ENCODE measurements at places on chromosomes 6 and 20.
A peak's percentile ranks its signal among the peaks of the same experiment; 100 is the strongest.

DNA sequence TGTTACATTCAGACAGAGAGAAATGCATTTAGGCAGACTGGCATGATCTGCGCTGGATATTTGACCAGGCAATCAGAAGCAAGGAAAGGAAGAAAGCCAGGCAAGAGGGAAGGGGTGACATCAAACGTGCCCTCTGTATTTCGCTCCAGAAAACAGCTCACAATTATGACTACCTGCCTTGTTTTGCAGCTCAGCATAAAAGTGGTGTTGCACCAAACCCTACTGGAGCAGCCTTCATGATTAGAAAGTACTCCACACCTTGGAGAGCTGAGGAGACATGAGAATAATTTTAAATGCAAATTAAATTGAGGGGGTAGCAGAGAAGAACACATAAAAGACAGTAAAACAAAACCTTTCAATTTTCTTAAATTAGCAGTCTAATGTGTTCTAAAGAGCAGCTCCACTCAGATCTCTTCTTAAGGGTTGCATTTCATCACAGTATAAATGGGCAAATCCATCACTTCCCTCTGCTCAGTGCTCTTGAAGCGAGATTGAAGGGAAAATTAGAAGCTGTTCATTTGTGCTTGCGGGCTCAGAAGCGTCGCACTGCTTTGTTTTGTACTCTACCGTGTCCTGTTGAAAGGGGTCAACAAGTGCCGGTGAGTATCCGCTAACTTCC lies at the start of gene PHACTR1:
Gene PHACTR1, plus strand, starts transcription at position 470 of the 619 bp plus-strand sequence.
- no peak for DNase-seq

- DNase-seq, result no peak
Observed at GRCh38 chr20:10963717-10964266, 290.0 kb upstream of the JAG1 start.

- no peak for DNase-seq
Observed at GRCh38 chr6:109894181-109894580, 83.9 kb upstream of the GPR6 start.

GRCh38 chr20:688809-689212 lies 13.2 kb upstream of the SCRT2 start:
- peak; percentile 6 for DNase-seq

DNA sequence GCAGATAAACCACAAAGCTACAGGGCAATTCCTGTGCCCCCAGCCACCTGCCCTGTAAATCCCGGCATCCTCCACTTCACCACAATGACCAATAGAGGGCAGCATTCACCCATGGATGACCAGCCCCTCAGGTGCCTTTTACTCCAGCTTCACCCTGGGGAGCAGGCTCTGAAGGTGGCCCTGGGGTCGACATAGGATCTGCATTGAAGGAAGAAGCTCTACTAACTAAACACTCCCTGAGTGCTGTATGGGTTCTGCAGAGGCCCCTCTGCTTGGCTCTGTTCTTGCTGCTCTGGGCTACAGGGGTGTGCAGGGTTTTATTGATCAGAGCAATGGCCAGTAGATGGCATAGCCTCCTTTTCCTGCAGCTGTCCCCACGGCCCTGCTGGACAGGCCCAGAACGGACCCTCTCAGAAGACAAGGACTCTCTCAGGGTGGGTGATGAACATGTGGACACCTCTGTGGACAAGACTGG lies 20.3 kb downstream of the CST4 start:
- peak; percentile 41 for DNase-seq

- DNase-seq, result no peak
Observed at GRCh38 chr6:26044140-26045064, 42.8 kb upstream of the HFE start.

DNA sequence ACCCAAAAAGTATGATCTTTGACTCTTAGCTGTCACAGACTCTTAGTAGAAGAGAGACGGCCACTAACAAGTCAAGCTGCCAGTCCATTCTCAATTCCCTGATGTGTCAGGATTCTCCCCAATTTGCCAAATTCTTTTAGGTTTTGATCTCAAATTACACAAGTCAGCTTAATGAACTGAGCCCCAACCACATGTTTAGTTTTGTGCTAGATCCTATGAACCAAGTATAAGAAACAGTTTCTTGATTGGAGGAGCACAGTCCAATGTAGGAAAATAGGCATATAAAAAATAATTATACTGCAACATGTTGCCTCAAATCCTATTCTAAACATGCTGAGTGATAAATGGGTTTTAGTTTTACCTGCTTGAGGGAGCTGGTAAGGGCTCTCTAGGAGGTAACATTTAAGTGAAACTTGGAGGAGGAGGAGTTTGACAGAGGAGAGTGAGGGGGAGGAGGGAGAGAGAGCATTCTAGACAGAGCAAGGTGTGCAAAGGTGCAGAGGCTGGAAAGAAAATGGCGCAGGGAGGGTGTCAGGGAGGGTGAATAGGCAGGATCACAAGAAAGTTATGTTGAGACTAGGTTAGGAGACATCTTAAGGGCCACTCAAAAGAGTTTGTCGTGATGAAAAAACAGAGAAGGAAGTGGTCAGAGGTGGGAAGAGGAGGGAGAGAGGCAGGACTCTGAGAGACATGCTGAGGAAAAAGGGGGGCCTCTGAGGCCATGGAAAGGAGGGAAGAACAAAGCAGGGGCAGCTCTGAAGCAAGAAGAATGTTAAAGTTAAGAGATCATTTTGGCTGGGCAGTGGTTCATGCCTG lies 22.8 kb upstream of the FAM83C start:
- DNase-seq, result no peak

DNA sequence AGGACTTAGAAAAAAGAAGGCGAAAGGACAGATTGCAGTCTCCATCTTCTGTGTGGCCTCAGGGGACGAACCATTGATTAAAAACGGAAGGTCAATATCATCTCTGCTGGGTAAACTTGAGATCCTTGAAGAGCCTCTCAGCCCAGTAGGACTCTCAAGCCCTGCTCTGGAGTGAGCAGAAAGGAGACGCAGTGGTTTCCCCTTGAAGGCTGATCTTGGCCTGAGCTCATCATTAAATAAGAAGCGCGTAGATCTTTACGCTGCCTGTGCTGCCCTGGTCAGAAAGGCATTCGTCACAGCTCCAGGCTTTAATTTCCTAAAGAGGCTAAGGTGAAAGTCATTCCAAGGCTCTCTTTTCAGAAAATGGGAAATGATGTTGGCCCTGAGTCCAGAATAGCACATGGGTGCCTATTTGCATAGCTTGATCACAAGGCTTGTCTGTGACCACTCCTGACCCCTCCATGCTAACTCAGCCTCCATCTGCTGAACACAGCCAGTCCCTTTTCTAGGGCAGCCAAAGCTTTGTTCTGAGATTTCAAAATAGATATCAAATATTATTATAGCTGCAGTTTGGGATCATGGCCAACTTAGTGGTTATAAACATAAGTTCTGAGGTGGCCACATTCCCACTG lies 29.3 kb upstream of the XRN2 start:
- no peak for DNase-seq

DNA sequence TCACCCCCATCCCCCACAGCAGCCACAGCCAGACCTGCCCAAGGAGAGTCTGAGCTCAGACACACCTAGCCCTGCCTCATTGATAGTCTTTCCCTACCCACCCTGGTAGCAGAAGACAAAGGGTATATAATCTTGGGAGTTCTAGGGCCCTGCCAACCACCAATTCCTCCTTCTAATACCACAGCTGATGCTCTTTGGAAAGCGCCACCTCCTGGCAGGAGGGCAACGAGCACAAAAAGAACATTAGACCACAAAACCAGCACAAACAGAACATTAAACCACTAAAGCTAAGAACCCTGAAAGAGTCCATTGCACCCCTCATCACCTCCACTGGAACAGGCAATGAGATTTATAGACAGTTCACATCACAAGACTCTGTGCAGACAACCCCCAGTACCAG lies 195.8 kb upstream of the FUT9 start:
- DNase-seq, result peak; percentile 1

DNA sequence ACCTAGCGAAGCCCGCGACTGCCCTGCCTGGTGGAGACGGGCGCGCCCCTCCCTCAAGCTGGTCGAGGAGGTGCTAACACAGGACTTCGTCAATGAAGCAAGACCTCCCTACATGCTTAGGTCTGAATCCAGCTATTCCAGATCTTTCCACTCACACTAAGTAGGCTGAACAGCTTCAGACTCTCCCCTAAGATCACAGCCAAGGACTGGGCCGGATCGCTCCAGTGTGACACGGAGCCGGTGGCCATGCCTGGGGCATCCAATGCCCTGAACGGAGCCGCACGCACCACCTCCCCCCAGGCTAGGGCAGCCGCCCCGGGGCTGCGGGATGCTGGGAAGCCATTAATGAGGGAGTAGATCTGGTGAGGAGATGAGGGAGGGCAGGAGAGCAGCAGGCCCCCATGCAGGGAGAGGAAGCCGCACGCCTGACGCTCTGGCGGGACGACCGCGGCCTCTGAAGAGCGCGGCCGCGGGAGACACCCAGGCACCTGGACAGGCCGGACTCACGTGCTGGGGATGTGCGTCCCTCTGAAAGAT lies 200.0 kb downstream of the WDR27 start:
- no peak for DNase-seq

DNA sequence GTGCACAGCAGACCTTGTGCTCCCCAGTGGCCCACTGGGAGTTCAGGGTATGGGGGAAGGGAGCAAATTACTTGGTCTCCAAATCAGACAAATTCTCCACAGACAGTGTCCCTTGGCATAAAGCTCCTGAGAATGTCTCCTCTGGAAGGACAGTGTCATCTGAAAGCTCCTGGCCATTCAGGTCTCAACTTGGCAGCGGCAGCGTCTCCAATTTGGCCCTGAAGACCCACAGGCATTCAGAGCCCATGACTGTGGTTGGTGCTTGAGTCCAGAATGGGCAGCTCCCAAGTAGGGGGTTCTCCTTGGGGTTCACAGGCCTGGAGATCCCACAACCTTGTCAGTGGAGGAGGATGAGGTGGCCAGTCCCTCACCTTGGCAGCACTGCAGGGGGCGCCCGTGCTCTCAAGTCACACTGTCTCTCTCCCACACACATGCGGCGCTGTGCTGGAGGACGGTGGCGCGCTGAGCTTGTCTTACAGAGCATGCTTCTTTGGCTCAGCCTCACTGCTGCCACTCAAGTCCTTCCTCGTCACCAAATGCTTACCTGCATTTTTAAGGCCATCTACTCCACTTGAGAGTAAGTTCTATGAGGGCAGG lies 20.7 kb downstream of the DYNLRB1 start:
- no peak for DNase-seq

GRCh38 chr20:45041464-45042337 lies 59.2 kb downstream of the KCNS1 start:
- DNase-seq, result peak; percentile 49

DNA sequence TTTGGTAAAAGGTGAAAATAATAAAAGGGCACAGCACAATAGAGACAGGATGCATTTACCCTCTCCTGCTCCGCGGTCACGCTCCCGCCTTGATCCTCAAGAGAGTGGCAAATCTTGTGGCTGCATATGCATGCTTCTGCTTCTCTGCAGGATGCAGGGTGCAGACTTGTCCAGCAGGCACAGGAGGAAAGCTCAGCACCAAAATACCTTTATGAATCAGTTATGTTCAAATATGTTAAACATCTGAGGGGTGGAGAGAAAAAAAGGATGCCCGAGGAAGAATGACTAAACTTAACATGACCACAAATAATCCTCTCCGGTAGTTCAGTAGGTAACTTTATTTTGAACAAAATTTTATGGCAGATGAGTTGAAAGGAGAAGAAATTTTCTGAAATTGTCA lies 366.1 kb upstream of the SOX4 start:
- no peak for DNase-seq

- no peak for DNase-seq
Observed at GRCh38 chr6:142334294-142334693, 32.5 kb downstream of the ADGRG6 start.

GRCh38 chr6:40727271-40727670 lies 140.1 kb upstream of the LRFN2 start:
- DNase-seq, result no peak

DNA sequence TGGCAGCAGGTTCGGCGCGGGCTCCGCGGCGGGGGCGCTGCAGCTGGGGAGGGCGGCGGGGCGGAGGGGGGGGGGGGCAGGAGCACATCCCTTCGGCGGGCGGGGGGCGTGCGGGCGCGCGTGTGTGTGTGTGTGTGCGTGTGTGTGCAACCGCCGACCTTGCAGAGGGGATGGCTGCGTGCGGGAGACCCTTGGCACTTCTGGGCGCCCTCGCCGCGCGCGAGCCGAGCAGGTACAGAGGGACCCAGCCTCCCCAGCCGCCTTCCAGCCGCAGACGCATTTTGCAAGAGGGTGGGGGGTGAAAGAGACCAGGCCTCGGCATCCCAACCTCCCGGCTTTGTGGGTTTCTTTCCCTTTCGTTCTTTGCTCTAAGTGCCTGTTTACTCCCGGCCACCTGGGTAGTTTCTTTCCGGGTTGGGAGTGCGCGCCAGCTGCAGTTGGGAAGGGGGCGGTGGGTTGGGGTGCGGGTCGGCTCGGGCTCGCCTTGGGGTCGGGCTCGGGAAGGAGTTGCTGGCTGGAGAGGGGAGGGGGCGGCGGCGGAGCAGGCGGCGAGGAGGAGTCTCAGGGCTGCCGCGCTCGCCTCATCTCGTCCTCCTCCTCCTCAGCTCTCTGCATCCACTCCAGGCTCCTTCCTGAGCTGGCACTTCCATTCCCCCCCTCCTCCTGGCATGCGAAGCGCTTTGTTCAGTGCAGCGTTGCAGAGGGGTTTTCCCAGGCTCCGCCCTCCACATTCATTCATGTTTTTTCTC lies 620 bp downstream of the HIVEP1 start:
- DNase-seq, result peak; percentile 91

GRCh38 chr20:23926526-23926880 lies 47.0 kb upstream of the CST5 start:
- no peak for DNase-seq

DNA sequence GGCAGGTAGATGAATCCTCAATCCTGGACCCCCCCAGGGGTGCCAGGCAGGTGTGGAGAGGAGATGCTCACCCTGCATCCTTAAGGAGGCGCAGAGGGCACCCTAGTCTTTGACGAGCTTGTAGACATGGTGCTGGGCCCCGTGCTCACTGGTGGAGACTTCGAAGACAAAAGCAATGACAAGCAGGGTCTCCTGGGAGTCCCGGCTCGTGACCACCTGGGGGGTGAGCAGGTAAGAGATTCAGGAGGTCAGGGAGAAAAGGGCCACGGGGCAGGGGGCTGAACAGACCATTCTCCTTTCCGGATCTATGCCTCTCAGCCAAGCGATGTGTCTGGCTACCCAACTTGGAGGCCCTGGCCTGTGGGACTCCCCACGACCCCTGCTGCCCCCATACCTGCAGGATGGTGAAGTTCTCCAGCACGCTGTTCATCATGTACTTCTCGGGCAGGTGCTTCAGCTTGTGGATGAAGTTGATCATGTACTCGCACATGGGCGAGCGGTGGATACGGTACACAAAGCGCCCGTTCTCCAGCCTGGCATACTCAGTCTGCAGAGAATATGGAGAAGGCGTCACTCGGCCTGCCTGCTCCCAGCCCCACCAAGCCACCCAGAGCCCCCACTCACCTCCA lies 6.9 kb downstream of the RPL10A start:
- DNase-seq, result no peak

- DNase-seq, result no peak
Observed at GRCh38 chr6:54427396-54427937, 119.2 kb downstream of the TINAG start.

- DNase-seq, result no peak
Observed at GRCh38 chr6:164252948-164253347, 838.4 kb downstream of the QKI start.

- no peak for DNase-seq
Observed at GRCh38 chr6:147137986-147138385, 66.2 kb upstream of the STXBP5 start.

- DNase-seq, result no peak
Observed at GRCh38 chr6:20755631-20756030, 221.4 kb downstream of the CDKAL1 start.
